ENCODE measurements at places on chromosomes 2 and 18. TPM values are rescaled to one million over a fixed set of nuclear protein-coding genes. Genes with fewer than 3 reads are reported as not detected.

- no peaks in the 10 kb centered on the region for H3K27me3 ChIP-seq
- H3K27ac ChIP-seq: no peak overlapping the region
- no peak overlapping the region for H3K4me3 ChIP-seq
- DNase-seq: no peak
Measured at GRCh38 chr18:26802330-26803200, 62.9 kb downstream of the AQP4 start.

GRCh38 chr2:8840475-8841091 is 3.2 kb upstream of the KIDINS220 start:
- DNase-seq: no peak
- no peak overlapping the region for H3K4me3 ChIP-seq
- 0 out of 3 replicates have a peak overlapping the region, but pooled peaks have one; percentile 39 for H3K27ac ChIP-seq

The PSD4 gene
- 54.0 TPM for total RNA-seq

DNA sequence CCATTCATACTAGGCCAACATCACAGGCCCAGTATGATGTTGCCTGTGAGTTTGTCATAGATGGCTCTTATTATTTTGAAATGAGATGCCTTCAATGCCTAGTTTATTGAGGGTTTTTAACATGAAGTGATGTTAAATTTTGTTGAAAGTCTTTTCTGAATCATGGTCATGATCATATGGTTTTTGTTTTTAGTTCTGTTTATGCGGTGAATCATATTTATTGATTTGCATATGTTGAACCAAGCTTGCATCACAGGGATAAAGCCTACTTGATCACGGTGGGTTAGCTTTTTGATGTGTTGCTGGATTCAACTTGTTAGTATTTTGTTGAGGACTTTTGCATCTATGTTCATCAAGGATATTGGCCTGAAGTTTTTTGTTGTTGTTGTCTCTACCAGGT is 195.8 kb upstream of the FN1 start:
- no peak overlapping the region for H3K4me3 ChIP-seq
- H3K36me3 ChIP-seq: no peaks in the 10 kb centered on the region
- H3K27me3 ChIP-seq: no peaks in the 10 kb centered on the region
- no peaks in the 10 kb centered on the region for H3K4me1 ChIP-seq

The SDC1 gene
- total RNA-seq: 2.7 TPM

The COL4A3 gene
- total RNA-seq: not detected

- no peak overlapping the region for H3K27ac ChIP-seq
- H3K36me3 ChIP-seq: no peaks in the 10 kb centered on the region
- DNase-seq: peak; percentile 10
- no peaks in the 10 kb centered on the region for H3K4me1 ChIP-seq
- H3K27me3 ChIP-seq: no peaks in the 10 kb centered on the region
- no peak overlapping the region for H3K4me3 ChIP-seq
Measured at GRCh38 chr2:144159240-144159639, 360.7 kb downstream of the ZEB2 start.

- peaks cover 38% of the 10 kb centered on the region for H3K27me3 ChIP-seq
- no peaks in the 10 kb centered on the region for H3K36me3 ChIP-seq
- no peak overlapping the region for H3K4me3 ChIP-seq
- no peak for DNase-seq
- no peaks in the 10 kb centered on the region for H3K4me1 ChIP-seq
- no peak overlapping the region for H3K27ac ChIP-seq
Measured at GRCh38 chr2:152078662-152079061, 20.2 kb downstream of the CACNB4 start.

DNA sequence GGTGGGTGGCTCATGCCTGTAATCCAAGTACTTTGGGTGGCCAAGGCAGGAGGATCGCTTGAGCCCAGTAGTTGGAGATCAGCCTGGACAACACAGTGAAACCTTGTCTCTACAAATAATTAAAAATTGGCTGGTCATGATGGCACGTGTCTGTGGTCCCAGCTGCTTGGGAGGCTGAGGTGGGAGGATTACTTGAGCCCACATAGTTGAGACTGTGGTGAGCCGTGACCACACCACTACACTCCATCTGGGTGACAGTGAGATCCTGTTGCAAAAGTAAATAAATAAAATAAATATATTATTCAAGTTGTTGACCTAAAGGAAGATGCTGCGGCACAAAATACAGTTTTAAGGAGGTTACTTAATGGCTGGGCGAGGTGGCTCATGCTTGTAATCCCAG is 72.7 kb downstream of the LAMA3 start:
- H3K27ac ChIP-seq: no peak overlapping the region
- H3K27me3 ChIP-seq: peaks cover 7% of the 10 kb centered on the region
- no peak overlapping the region for H3K4me3 ChIP-seq
- peaks cover 5% of the 10 kb centered on the region for H3K4me1 ChIP-seq
- no peak for DNase-seq
- no peaks in the 10 kb centered on the region for H3K36me3 ChIP-seq

The KIF1A gene
- total RNA-seq: 1.4 TPM
